ENCODE measurements at places on chromosomes 12 and 14.

- DNase-seq, result no peak
Observed at GRCh38 chr14:83019744-83020414, 1486.2 kb upstream of the SEL1L start.

DNA sequence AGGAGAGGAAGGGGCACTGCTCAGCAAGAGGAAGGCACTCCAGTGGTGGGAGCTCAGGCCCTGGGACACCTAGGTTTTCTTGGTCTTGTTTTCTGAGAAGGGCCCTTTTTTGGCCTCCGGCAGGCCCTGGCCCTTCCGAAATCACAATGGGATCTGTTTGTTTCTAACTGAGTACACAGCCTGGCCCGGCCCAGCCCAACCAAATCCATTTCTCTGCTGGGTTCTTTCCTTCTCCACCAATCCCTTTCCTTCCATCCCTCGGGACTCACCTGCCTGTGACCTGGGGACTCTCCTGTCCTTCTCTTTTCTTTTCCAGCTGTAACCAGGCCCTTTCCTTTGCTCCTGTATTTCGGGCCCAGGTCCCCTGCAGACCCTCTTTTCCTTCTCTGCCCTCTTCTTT lies 18.6 kb downstream of the TEAD4 start:
- DNase-seq, result no peak

DNA sequence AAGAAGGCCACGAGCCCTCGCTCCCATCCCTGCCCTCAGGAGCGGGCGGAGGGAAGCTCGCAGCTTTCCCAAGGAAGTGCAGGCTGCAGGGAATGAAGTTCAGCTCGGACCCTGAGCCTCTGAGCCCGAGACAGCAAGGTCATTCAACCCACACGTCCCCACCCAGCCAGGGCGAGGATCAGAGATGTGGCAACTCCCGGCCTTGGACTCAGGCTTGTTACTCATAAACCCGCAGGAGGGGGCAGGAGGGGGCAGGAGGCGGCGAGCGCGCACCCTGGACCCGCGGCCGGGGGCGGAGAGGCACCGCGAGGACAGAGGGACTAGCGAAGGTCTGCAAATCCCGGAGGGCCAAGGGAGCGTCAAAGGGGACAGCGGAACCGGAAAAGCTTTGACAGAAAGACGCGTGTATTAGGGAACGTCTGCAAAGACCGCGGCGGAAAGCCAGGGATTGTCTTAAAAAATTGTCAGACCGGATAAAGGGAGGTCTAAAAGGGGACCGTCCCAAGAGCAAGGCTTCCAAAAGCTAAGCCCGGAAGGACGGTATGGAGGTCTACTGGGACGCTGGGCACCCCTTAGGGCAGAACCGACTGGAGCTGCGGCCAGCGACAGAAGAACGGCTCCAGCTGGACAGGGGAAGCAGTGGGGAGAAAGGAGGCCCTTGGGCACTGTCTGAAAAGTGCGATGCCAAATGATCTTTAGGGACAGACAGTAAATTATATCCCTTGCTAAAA lies 611 bp upstream of the DCAF11 start:
- DNase-seq, result peak; percentile 97

DNA sequence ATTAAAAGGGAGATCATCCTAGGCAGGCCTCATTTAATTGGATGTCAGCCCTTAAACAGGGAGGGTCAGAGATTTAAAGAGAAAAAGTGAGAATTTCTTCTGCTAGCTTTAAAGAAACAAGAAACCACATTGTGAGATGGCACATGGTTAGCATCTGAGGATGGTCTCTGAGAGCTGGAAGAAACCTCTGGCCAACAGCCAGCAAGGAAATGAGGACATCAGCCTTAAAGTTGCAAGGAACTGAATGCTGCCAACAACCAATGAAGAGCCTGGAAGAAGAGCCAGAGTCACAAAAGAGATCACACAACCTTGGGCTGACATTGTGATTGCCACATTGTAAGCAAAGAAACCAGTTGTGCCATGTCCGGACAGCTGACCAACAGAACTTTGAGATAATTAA lies 17.5 kb upstream of the FAR2 start:
- DNase-seq, result peak; percentile 61

- no peak for DNase-seq
Observed at GRCh38 chr12:40068416-40068815, 37.5 kb downstream of the SLC2A13 start.

DNA sequence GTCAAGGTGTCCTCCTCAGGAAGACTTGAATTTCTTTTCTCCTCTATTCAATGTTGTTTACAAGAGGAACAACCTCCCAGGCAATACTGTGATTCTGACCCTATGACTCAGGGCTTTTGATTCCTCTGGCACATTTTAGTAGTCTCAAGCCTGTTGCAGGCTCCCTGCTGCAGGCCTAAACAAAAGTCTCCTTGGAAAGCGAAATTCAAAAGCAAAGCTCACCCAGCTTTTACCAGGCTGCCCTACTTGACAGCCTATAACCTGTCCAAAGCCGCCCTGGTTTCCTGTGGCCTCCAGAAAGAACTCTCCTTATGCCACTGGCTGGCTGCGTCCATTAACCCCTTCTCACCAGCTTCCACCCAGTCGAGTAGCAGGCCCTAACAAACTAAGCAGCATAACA lies 11.6 kb downstream of the FGD6 start:
- DNase-seq, result peak; percentile 73

GRCh38 chr14:78985668-78986381 lies 815.7 kb downstream of the NRXN3 start:
- no peak for DNase-seq

DNA sequence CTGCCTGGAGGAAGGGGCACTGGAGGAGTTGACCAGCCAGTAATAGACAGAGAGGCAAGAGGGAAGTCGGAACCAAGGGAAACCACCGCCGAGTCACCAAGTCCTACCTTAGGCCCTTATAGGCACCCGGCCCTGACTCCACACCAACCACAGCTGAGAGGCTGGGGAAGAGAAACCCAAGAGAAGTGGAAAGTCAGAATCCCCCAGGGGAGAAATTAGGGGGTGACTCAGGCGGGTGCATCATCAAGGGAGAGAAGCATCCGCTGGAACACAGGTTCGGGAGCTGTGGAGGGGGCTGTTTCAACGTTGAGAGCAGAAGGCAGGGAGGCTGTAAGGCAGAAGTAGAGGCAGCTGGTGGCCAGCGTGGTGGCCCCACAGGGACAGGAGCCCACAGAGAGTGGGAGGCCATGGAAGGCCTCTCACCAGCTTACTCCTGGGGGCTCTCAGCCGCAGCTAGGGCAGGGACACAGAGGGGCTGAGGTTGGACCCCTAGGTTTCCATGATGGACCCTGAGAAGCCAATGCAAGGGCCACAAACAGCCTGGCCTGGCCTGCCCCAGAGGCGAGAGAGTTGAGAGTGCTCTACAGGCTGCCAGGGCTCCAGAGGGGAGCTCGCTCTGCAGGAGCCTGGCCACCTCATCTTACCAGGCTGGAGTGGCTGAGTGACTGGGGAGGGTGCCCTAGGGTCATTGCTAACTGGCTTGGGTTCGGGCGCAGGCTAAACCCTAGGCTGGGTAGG lies 1.4 kb upstream of the TRMT61A start:
- peak; percentile 45 for DNase-seq

DNA sequence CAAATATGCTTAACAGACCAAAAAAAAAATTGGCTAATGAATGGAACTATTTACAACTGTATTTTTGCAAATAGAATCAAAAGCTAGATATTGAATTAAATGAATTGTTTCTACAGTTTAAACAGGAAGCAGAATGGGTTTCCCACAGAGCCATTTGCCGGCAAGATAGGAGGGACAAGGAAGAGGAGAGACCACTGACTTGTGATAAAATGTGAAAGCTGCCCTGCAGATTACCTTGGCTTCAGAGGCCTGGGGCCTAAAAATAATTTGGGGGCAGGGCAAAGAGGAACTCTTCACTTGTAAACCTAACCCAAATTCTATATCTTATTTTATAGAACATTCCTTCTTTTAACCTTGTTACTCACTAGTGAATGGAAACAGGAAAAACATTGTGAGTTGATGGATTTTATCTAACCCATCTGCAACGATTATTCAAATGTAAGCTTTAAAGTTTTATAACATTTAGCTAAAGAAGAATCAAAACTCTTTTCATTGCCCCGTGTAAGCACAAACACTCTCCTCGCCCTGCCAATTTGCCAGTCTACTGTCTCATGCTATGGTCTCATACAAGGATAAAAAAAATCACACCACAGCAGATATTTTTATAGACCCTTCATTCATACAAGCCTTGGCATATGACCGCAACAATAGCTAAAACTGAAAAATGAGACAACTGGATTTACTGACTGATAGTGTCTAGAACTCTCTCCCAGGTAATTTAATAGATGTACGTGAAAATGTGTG lies 49.5 kb upstream of the MDM1 start:
- no peak for DNase-seq

DNA sequence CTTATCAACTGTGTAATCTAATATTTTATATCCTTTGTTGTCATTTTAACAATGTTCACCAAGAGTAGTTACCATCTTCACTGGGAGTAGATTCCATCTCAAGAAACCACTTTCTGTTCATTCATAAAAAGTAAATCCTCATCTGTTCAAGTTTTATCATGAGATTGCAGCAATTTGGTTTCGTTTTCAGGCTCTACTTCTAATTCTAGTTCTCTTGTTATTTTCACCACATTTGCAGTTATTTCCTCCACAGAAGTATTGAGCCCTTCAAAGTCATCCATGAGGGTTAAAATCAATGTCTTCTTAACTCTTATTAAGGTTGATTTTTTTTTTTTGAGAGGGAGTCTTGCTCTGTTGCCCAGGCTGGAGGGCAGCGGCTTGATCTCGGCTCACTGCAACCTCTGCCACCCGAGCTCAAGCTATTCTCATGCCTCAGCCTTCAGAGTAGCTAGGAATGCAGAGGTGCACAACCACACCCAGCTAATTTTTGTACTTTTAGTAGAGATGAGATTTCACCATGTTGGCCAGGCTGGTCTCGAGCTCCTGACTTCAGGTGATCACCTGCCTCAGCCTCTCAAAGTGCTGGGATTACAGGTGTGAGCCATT lies 276.6 kb downstream of the ACSS3 start:
- DNase-seq, result no peak

DNA sequence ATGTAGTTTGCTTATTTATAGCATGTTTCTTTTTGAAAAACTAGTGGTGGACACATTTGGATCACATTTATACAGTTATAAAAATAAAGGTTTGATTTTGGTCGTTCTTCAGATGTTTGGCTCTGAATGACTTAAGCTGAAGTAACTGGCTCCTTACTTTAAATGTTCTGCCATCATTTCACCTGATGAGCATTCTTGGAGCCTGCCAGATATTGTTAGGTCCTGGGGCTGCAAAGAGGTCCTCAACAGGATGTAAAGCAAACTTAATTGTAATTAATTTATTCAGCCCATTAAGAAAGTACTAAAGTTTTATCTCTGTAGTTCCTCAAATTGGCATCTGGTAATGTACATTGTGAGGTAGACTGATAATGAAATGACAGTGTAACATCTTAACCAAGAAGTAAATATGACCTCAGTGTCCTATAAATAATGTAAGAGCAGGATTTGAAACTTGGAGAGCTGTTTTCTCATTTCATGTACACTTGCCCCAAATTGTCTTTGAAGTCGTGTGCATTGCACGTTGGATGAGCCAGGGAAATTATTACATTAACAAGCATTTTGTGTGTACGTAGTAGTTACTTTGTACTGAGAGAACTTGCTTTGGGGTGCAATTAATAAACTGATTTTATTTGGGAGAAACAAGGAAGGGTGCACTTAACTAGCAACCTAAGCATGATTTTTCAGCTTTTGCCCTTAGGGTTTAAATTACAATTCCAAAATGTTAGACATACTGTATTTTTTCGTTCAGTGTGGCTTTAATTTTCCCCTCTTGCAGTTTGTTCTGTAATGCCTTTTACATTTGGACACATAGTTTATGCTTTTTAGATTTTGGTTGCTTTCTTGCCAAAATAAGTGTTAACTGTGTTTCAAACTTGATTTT lies 7.5 kb downstream of the EIF5 start:
- DNase-seq, result no peak

DNA sequence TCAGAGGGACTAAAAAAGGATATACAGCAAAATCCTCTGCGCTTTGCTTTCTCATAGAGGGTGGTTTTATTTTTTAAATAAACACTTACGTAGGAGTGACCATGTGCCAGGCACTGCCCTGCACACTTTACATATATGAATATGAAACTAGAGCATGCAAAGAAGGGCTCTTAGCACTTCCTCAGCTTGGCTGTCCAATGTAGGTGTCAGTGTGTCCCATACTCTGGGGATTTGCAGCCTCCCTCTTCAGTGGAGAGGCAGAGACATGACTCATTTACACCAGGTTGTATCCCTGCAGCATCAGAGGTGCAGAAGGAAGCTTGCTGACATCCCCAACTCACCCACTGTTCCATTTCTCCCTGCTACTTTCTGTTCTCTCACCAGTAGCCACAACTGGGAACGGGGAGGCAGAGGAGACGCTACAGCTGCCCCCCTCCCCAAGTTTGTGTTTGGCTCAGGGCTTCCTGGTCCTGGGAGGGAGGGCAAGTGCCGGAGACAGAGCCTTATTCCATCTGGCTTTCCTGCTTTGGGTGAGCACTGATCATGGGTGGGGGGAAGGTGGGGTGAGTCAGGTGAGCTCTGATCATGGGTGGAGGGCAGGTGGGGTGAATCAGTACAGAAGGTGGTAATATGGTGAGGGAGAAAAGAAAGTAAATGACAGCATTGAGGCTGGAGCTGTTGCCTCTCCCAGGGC lies 4.9 kb upstream of the KRT5 start:
- DNase-seq, result no peak

- DNase-seq, result no peak
Observed at GRCh38 chr12:6909421-6910145, 4.8 kb upstream of the ENO2 start.

GRCh38 chr14:102911991-102912761 lies 10.3 kb upstream of the AMN start:
- no peak for DNase-seq

DNA sequence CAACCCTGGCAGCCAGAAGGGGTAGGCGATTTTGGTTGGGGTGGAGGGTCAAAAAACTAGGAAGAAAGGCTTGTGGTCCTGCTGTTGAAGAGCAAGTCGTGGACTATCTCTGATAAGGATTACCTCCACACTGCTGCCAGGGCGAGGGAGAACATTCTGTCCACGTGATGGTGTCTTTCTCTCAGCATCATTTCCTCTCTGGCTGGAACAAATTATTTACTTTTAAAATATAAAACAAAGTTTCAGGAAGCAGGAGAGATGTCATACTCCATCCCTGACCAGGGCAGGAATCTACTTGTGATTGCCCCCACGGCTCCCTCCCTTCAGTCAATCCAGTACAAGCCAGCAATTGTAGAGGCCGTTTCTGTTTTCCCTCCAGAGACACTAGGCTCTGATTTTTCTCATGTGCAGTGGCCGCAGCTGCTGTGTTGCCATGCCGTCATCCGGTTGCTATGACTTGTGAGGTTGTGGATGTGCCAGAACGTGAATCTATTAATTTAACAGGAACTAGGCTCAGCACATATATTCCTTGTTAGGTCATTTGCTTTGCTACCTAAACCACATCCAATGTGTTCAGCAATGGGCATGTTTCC lies 61.5 kb upstream of the PTGR2 start:
- no peak for DNase-seq

GRCh38 chr12:110742096-110742717 lies 484 bp downstream of the PPP1CC start:
- no peak for DNase-seq

GRCh38 chr14:69999261-69999674 lies 120.1 kb downstream of the SMOC1 start:
- no peak for DNase-seq

GRCh38 chr14:78835909-78836308 lies 665.7 kb downstream of the NRXN3 start:
- DNase-seq, result no peak

- DNase-seq, result no peak
Observed at GRCh38 chr12:88339966-88340365, 197.9 kb downstream of the TMTC3 start.
